Activated naive CD4-positive, alpha-beta T cell treated with anti-CD3 and anti-CD28 coated beads for 36 hours (primary cell): ENCODE measurements at places on chromosomes 16 and 17. TPM values are rescaled to one million over a fixed set of nuclear protein-coding genes. Genes with fewer than 3 reads are reported as not detected.
A peak's percentile ranks its signal among the peaks of the same experiment; 100 is the strongest.

APOH gene
- total RNA-seq, result not detected

NEUROD2 gene
- total RNA-seq, result not detected

CCDC78 gene
- total RNA-seq, result 1.3 TPM

HASPIN gene
- total RNA-seq, result 21.8 TPM

PTX4 gene
- not detected for total RNA-seq

SLFN12L gene
- 23.5 TPM for total RNA-seq

VAMP2 gene
- total RNA-seq, result 35.8 TPM

NDUFAB1 gene
- 170 TPM for total RNA-seq

MT4 gene
- total RNA-seq, result not detected

DNA sequence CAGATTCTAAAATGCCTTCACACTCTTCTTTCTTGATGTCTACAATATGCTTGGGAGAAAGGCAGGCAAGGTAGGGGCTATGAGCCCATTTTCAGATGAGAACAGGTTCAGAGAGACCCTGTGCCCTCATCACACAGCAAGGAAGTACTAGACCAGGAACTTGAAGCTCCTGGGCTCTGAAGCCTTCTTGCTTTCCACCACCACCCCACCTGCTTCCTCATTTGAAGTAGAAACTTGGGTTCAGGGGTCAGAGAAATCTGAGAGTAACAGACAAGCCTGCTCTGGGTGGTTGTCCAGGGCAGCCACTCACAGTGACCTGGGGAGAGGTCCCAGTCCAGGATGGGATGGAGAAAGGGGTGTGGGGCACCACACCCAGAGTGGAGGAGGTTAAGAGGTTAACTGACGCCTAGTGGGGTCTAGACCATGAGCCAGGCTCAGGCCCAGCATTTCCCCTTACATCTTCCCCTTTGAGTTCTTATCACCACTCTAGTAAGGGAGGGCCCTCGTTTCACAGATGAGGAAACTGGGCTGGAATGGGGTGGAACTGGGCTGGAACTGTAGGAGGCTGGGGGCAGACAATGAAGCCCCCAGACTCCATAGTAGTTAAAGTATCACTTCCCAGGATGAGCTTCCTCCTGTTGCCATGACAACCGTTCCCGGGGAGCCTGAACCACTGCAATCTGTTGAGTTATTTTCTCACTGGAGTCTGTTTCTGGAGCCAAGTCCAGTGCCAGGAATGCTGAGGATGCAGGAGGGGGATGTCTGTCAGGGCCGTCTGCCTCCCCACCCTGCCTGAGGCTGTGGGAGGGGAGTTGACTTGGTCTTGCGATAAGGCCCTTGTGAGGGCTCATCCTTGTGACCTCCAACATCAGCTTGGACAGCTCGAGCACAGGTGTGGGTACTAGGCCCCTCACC is 16.2 kb upstream of the PHF12 start:
- no peak overlapping the region for H3K27ac ChIP-seq
- peaks cover 4% of the 10 kb centered on the region for H3K27me3 ChIP-seq
- no peak for DNase-seq
- H3K4me1 ChIP-seq, result no peaks in the 10 kb centered on the region
- H3K36me3 ChIP-seq, result no peaks in the 10 kb centered on the region
- H3K4me3 ChIP-seq, result no peak overlapping the region

- H3K36me3 ChIP-seq, result peaks cover 1% of the 10 kb centered on the region
- H3K27me3 ChIP-seq, result peaks cover 28% of the 10 kb centered on the region
- H3K4me1 ChIP-seq, result peaks cover 4% of the 10 kb centered on the region
- H3K4me3 ChIP-seq, result no peak overlapping the region
These were observed 200.4 kb upstream of the N4BP1 start for GRCh38 chr16:48810436-48810802.

DNA sequence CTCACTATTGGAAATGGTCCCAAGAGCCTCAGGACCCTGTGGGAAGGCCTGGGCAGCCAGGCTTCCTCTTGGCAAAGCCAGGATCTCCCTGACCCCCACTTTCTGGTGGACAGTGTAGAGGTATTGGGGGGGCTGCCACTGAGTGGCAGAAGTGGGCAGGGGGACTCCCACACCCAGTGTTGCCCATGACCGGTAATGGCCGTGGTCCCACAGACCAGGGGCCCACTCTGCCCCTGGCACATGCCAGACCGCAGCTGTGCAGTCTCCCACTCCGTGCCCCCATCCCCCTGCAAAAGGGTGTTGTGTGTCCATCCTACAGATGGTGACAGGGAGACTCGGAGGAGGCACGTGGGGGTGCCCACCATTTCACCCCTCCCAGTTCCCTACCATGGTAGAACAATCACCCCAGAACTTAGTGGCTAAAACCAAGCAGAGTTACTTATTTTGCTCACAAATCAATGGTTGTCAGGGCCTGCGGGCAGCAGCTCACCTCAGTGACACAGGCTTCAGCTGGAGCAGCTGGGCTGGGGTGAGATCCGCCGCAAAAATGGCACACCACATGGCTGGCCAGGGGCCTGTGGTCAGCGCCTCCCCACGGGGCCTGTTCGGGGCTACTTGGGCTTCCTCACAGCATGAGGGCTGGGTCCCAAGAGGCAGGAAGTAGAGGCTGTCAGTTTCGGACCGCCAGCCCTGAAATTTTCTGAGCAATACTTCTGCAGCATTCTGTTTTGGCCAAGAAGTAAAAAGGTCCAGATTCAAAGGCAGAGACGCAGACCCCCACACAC is 59.0 kb upstream of the ZNF469 start:
- no peak overlapping the region for H3K4me3 ChIP-seq
- H3K27me3 ChIP-seq, result no peaks in the 10 kb centered on the region
- no peaks in the 10 kb centered on the region for H3K4me1 ChIP-seq
- no peak for DNase-seq
- H3K36me3 ChIP-seq, result no peaks in the 10 kb centered on the region

DNA sequence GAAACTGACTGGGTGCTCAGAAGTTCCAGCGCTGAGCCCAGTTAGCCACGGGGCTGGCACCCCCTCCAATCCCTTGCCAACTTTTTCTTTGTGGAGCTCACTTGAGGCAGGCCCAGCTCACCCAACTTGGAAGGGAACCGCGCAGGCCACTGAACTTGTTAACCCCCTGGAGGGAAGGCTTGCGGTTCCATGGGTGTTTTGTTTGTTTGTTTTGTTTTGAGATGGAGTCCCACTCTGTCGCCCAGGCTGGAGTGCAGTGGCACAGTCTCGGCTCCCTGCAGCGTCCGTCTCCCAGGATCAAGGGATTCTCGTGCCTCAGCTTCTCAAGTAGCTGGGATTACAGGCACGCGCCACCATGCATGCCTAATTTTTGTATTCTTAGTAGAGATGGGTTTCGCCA is 34.1 kb upstream of the NDRG4 start:
- H3K36me3 ChIP-seq, result no peaks in the 10 kb centered on the region
- peaks cover 61% of the 10 kb centered on the region for H3K27me3 ChIP-seq
- no peak overlapping the region for H3K4me3 ChIP-seq
- peaks cover 7% of the 10 kb centered on the region for H3K4me1 ChIP-seq
- no peak overlapping the region for H3K27ac ChIP-seq
- DNase-seq, result no peak

- DNase-seq, result peak; percentile 74
- H3K27ac ChIP-seq, result no peak overlapping the region
- no peaks in the 10 kb centered on the region for H3K36me3 ChIP-seq
- H3K4me3 ChIP-seq, result no peak overlapping the region
- H3K27me3 ChIP-seq, result peaks cover 20% of the 10 kb centered on the region
These were observed 44.0 kb downstream of the PRAC1 start for GRCh38 chr17:48678141-48678971.

GRCh38 chr17:51032850-51033249 is 87.8 kb downstream of the SPAG9 start:
- H3K36me3 ChIP-seq, result no peaks in the 10 kb centered on the region
- H3K27me3 ChIP-seq, result no peaks in the 10 kb centered on the region
- peaks cover 50% of the 10 kb centered on the region for H3K4me1 ChIP-seq
- no peak for DNase-seq
- H3K27ac ChIP-seq, result no peak overlapping the region

GRCh38 chr17:83026311-83026811 is 53.0 kb upstream of the METRNL start:
- H3K36me3 ChIP-seq, result peaks cover 6% of the 10 kb centered on the region
- no peak overlapping the region for H3K27ac ChIP-seq
- DNase-seq, result no peak
- no peaks in the 10 kb centered on the region for H3K27me3 ChIP-seq
- no peak overlapping the region for H3K4me3 ChIP-seq

- H3K36me3 ChIP-seq, result no peaks in the 10 kb centered on the region
- no peaks in the 10 kb centered on the region for H3K27me3 ChIP-seq
- H3K4me3 ChIP-seq, result no peak overlapping the region
- H3K27ac ChIP-seq, result no peak overlapping the region
- DNase-seq, result no peak
These were observed 3.7 kb upstream of the C16orf78 start for GRCh38 chr16:49369651-49370611.

DNA sequence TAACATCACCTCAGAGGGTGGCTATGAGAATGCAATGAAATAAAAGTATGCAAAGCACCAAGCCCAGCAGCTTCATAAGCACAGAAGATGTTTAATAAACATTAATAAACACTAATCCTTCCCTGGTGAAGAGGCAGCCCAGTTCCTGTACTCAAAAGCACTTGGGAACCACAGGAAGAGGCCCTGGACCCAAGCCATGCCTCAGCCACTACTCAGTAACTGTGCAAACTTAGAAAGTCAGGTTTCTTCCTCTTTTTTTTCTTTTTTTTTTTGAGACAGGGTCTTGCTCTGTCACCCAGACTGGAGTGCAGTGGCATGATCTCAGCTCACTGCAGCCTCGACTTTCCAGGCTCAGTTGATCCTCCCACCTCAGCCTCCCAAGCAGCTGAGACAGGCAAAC is 5.3 kb downstream of the ARHGAP17 start:
- H3K4me3 ChIP-seq, result no peak overlapping the region
- H3K4me1 ChIP-seq, result peaks cover 85% of the 10 kb centered on the region
- no peak overlapping the region for H3K27ac ChIP-seq
- peaks cover 28% of the 10 kb centered on the region for H3K36me3 ChIP-seq
- H3K27me3 ChIP-seq, result no peaks in the 10 kb centered on the region

GRCh38 chr17:80261159-80261894 is 675 bp downstream of the RNF213 start:
- H3K4me1 ChIP-seq, result peaks cover 69% of the 10 kb centered on the region
- H3K27ac ChIP-seq, result peak overlapping the region; percentile 97
- H3K36me3 ChIP-seq, result peaks cover 29% of the 10 kb centered on the region
- H3K4me3 ChIP-seq, result peak overlapping the region; percentile 96
- DNase-seq, result peak; percentile 81

DNA sequence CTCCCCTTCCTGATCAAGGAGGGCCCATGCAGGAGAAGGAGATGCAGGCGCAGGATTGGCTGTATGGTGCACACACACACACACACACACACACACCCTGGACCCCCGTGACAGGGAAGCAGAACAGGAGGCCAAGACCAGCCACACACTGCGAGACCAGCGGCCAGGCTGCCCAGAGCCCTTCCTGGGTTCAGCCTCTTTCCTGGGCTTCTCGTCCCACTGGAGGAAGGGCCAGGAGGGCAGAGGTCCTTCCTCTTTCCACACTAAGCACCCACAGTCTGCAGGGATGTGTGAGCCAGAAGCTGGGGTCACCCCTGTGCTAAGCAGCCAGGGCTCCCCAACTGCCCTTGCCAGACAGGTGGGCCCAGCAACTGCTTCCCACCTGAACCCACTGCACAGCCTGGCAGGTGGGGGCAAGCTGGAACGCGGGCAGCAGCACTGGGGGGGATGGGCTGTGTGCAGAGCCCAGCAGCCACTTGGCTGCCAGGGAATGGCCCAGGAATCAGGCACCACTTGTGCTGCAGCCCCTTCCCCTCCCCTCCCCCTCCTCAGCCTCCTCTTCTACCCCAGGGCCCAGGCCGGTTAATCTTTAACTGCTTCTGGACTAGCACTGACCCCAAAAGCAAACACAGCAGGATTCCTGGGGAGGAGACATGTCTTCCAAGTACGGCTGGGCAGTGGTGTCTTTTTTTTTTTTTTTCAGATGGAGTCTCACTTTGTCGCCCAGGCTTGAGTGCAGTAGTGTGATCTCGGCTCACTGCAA is 44.6 kb upstream of the SLC38A10 start:
- H3K27me3 ChIP-seq, result peaks cover 38% of the 10 kb centered on the region
- H3K27ac ChIP-seq, result no peak overlapping the region
- H3K4me3 ChIP-seq, result no peak overlapping the region
- H3K4me1 ChIP-seq, result peaks cover 19% of the 10 kb centered on the region
- H3K36me3 ChIP-seq, result no peaks in the 10 kb centered on the region

- H3K4me1 ChIP-seq, result no peaks in the 10 kb centered on the region
- peaks cover 3% of the 10 kb centered on the region for H3K27me3 ChIP-seq
These were observed 12.4 kb upstream of the KCNG4 start for GRCh38 chr16:84252184-84252583.
